K562 (cell line): ENCODE measurements at places on chromosomes 3 and 15. TPM values are rescaled to one million over a fixed set of nuclear protein-coding genes. Genes with fewer than 3 reads are reported as not detected.

Gene AGTR1
- 0.07 TPM in 1 of 2 replicates, not detected in the other for total RNA-seq

Gene SMAD3
- 24.3 and 30.1 TPM in 2 replicates for total RNA-seq

Gene STX19
- total RNA-seq, result not detected in 2 replicates

Gene MAN2C1
- 113 and 120 TPM in 2 replicates for total RNA-seq

Gene CPN2
- total RNA-seq, result not detected in 2 replicates

Gene INKA1
- total RNA-seq, result 11.1 and 11.2 TPM in 2 replicates

Gene CLK3
- 54.8 and 55.1 TPM in 2 replicates for total RNA-seq

DNA sequence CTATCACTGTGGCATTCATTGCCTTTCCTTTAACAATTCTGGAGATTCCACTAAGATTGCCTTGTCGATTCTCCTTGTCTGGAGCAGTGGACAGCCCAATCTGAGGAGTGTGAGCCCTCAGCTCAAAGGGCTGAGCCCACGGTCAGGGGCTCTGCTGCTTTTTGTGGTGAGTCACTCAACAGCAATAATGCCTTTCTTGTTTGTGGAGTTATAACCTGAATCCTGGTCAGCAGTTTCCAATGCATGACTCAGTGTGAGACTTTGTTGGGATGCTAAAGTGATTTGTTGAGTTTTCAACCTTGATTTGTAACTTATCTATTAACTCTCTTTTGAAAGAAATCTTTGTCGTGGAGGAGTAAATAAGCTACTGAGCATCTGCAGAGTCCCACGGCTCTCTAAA lies 183.5 kb downstream of the TJP1 start:
- DNase-seq, result no peak

DNA sequence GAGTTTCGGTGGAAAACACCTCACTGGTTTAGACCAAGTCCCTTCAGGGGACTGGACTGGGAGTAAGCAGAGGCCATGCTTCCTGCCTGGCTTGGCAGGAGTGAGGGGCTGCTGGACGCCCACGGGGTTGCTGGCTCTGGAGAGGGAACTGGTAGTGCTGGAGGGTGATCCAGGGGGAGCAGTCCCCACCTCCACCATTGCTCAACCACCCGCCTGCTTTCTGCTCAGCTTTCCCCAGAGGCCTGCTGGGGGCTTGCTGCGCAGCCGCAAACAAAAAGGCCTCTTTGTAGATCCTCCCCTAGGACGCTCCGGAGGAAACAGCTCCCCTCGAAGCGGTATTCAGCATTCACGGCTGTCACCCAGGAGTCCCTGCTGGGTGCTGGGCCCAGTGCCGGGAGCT lies 33.5 kb downstream of the EBLN2 start:
- no peak for DNase-seq

DNA sequence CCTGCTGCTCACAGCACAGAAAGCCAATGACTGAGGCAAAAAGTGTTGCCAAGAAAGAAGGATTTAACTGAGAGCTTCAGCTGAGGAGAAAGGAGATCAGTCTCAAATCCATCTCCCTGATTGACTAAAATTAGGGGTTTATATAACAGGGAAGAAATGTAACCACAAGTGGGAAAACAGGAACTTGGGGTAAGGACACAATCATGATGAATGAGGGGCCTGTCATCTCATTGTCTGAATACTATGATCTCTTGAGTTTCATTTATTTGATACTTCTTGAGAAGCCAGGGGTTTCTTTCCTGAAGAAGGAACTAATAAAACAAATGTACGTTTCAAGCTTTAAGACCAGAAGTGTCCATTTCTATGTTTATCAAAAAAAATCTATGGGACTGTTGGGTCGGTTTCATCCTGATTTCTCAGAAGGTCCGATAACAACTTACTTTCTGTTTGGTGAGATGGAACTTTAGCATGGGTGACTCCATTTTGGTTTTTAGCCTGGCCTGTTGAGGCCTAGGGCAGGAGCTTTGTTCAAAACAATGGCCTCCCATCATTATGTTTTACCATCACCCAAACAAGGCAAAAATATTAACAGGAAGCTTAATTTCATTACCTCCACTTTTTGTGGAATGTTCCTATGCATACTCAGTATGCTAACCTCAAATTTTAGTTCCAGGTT lies 76.6 kb upstream of the PIAS1 start:
- DNase-seq, result no peak

DNA sequence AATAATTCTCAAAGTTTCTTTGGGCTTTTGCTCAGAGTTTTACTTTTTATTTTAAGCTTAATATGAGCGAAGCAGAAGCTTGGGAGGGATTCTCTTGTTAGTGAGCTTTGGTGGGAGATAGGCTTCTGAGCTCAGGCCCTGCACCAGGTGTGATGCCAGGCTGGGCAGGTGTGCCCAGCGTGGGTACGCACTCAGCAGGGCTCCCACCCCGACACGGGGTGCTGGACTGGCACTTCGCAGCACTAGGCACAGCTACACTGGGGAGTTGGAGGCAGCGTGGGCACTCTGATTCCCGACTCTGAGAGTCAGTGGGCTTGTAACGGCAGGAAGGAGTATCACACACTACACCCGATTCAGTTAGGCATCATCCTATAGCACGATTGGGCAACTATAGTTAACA lies 244.0 kb downstream of the KLF13 start:
- no peak for DNase-seq

- DNase-seq, result no peak
These were observed 40.5 kb downstream of the IMPG2 start for GRCh38 chr3:101279765-101280385.

DNA sequence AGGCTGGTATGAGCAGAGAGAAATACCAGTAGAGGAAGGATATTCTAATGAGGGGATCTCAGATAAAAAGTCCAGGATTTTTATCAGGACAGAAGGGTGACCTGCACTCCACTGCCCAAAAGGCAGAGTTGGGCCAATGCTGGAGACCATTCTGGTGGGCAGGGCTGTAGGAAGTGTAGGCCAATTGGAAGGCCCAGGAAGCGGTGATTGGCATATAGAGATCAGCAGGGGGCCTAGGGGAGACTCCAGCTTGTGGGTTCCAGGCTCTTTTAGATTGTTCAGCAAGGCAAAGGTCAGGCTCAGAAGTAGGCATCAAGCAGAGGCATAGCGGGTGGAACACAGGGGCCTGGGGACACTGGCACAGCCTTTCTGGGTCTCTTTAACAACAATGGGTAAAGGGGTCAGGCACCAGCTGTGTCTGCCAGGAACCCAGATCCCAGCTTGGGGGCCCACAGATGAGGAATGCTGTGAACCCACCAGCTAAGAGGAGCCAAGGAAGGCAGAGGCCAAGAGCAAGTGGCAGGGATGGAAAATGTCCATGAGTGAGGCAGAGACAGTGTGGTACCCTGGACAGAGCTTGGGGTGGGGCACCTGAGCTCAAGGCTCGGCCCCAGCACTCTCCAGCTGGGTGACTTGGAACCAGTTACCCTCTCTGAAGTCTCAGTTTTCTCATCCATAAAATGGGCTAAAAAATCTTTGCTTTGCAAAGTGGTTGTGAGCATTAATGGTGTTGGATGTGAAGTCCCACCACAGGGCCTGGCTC lies 27.0 kb upstream of the RASGRF1 start:
- no peak for DNase-seq

- no peak for DNase-seq
These were observed 573 bp downstream of the MME start for GRCh38 chr3:155080692-155081091.

DNA sequence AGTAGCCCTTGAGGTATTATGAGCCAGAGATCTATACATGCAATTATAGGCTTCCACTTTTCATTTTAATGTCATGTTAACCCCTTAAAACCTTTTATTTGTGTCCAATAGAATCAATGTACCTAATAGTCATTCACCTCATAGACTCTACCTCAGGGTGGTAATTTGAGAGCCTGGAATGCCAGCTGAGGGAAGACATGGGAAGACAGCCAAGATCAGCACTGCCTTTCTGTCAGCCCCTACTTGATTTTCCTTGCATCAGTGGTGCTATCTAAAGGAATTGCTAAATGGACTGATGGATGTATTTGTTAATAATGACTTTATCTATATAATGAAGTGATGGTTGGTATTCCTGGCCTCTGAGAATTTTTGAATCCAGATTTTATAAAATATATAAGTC lies 113.3 kb upstream of the GBE1 start:
- no peak for DNase-seq

GRCh38 chr3:110811050-110811449 lies 260.6 kb upstream of the NECTIN3 start:
- no peak for DNase-seq

DNA sequence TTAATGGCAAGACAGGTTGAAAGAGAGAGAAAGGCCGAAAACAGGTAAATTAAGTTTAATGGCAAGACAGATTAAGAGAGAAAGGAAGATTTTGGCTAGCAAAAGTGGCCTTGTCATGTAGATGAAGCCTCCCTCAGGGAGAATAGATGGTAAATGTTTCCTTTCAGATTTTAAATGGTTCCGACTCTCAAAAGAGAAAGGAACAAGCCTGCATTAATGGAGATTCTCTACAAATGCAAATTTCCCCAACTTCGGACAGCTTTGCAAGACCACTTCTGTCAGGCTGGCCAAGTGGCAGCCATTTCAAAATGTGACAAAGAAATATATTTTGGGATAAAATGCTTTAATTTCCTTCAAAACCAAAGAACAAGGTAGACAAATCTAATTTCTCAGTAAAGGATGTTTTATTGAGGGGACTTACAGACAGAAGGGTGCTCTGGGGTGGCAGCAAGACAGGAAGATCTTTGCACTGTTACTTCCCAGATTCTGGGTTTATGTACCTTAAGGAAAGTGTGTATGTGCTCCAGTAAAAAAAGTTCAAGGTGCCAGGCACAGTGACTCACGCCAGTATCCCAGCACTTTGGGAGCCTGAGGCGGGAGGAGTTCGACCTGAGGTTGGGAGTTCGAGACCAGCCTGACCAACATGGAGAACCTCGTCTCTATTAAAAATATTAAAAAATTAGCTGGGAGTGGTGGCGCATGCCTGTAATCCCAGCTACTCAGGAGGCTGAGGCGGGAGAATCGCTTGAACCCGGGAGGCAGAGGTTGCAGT lies 626.3 kb upstream of the NAALADL2 start:
- no peak for DNase-seq

- DNase-seq, result no peak
These were observed 173.3 kb downstream of the RBMS3 start for GRCh38 chr3:29454161-29454611.

- DNase-seq, result no peak
These were observed 1.2 kb upstream of the SPICE1 start for GRCh38 chr3:113516115-113516505.

- DNase-seq, result peak; percentile 21
These were observed 63.8 kb upstream of the ANKRD34C start for GRCh38 chr15:79218588-79219200.

DNA sequence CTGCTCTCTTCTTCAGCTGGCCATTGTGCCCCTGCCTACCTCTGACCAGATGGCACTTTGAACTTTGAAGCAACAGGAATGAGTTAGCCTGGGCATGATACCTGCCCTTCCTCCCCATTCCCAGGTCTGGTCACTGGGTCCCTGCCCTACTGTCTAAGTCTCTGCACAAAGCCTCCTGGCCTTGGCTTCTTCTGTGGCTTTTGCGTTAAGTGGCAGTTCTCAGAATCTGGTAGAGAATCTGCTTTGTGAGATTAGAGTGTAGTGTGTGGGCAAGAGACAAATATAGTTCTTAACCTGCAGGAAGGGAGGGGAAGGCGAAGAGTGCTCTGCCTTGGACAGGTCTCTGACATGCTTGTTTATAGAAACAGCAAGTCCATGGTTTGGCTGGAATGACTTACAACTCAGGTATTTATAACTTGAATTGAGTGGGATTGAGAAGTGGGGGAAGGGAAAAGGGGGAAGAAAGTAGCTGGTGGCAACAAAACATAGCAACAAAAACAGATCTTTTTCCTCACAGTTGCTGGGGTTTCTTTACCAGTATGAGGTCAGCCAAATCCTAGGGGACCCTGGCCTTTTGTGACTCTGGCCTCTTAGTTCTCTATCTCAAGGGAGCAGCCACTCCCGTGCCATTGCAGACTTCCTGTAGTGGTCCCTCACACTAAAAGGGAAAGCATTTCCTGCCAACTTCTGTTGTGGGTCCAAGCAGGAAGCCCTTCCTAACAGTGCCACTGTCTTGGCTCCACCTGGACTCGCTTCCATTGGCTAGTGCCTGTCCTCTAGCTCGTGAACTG lies 16.7 kb downstream of the MAPKBP1 start:
- DNase-seq, result no peak

DNA sequence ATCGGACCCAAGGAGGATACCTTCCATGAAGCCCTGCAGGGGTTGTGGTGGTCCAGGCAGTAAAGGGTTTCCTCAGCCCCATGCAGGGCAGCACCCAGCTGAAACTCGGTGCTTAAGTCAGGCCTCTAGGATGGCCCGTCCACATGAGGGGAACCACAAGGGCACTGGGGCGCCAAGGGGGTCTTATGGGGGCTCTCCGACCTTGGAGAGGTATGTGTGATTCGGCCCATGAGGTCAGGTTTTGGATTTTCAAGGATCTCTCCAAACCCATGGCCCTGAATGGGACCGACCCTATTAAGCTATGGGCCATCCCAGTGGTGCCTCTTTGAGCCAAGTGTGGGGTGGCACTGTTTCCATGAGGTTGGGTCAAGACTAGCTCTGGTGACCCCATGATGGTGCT lies 233.3 kb downstream of the SNRPN start:
- no peak for DNase-seq

DNA sequence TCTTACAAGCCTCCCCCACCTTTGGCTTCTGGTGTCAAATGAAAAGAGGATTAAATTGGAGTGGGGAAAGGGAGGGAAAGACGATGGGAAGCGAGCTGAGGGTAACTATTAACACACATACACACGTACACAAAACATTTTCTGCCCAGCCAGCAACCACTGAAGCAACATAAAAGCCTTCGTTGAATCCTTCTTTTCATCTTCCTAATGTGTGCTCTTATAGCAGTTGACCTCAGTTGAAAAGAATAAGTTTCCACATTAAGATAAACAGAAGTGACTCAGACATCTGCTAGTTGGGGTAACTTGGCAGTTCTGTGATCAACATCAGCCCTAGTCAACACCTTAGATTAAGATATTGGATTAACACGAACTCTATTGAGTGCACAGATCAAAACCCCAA lies 558.5 kb downstream of the MECOM start:
- DNase-seq, result no peak

DNA sequence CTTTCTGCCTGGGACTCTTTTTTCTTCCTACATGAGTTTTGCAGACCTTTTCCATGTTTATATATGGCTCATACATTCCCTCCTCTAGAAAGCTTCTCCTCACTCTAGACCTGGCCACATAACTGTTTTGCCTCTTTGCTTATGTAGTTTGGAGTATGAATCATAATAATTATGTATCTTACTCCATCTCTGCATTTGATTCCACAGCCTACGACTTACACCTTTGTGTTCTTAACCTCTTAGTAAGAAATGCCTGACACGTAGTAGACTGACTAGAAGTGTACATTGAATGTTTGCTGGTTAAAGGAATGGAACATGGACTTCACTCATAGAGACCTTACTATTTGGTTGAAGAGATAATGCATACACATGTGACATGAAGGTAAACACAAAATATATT lies 56.4 kb downstream of the MBNL1 start:
- DNase-seq, result no peak

DNA sequence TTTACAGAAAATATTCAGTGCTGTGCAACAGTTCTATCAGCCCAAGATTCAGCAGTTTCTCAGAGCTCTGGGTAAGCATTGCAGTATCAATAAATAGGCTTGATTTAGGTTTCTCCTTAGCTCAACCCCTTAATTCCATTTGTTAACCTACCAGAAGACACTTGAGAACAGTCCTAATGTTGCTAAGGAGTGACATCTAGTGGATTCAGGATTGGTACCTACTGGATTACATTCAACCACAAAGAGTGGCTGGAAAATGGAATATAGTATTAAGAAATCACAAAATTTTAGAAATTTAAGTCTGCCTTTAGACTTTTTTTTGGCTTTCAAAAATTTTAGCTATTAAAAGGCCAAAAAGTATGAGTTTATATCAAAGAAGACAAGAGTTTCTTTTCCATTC lies 34.7 kb downstream of the POLG start:
- no peak for DNase-seq
